Activated T-helper 2 cell treated with anti-CD3 and anti-CD28 coated beads, Interferon-gamma antibody, Interleukin-2, Interleukin-4, amounts not matched to agents 10 μg/mL and 5 μg/mL and 100 μg/mL, durations not matched to agents 14 hours and 24 hours and 36 hours (primary cell): ENCODE measurements at places on chromosomes 13 and 19. TPM values are rescaled to one million over a fixed set of nuclear protein-coding genes. Genes with fewer than 3 reads are reported as not detected.

RUBCNL gene
- total RNA-seq: 0.76 and 1.1 TPM in 2 replicates

APC2 gene
- total RNA-seq: 0.07 and 0.21 TPM in 2 replicates

DNAAF3 gene
- total RNA-seq: 0.23 and 0.27 TPM in 2 replicates

CEACAM19 gene
- total RNA-seq: 1.3 and 1.5 TPM in 2 replicates

FUT3 gene
- total RNA-seq: not detected in 2 replicates

PSG11 gene
- total RNA-seq: not detected in 2 replicates

SMAD9 gene
- total RNA-seq: not detected in 2 replicates

- H3K4me3 ChIP-seq: peak overlapping the region; percentile 86
- peaks cover 50% of the 10 kb centered on the region for H3K36me3 ChIP-seq
- H3K27me3 ChIP-seq: no peaks in the 10 kb centered on the region
- peak overlapping the region; percentile 76 for H3K27ac ChIP-seq
- DNase-seq: peak; percentile 23
Observed at GRCh38 chr19:798415-799075, 1.3 kb downstream of the PTBP1 start.

DNA sequence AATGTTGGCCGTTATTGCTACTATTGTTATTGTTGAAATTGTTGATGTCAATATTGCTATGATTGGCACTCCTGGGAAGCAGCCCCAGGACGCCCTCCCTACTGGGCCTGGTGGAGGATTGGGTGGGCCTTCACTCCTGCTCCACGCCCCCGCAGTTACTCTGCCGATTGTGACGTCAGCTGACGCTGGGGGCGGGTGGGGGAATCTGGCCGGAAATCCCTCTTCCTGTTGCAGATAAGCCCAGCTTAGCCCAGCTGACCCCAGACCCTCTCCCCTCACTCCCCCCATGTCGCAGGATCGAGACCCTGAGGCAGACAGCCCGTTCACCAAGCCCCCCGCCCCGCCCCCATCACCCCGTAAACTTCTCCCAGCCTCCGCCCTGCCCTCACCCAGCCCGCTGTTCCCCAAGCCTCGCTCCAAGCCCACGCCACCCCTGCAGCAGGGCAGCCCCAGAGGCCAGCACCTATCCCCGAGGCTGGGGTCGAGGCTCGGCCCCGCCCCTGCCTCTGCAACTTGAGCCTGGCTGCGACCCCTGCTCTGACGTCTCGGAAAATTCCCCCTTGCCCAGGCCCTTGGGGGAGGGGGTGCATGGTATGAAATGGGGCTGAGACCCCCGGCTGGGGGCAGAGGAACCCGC is at the start of gene ETV2:
ETV2 (plus strand) TSS at position 231 of the 637 bp plus-strand sequence. CDS start 716 bp downstream, outside the sequence.
- no peaks in the 10 kb centered on the region for H3K27me3 ChIP-seq
- H3K36me3 ChIP-seq: peaks cover 18% of the 10 kb centered on the region
- peak within 1 kb of the TSS; percentile 79 for H3K4me3 ChIP-seq
- peaks cover 25% of the 10 kb centered on the region for H3K4me1 ChIP-seq
- H3K27ac ChIP-seq: peak within 1 kb of the TSS; percentile 54
- DNase-seq: peak; percentile 32

DNA sequence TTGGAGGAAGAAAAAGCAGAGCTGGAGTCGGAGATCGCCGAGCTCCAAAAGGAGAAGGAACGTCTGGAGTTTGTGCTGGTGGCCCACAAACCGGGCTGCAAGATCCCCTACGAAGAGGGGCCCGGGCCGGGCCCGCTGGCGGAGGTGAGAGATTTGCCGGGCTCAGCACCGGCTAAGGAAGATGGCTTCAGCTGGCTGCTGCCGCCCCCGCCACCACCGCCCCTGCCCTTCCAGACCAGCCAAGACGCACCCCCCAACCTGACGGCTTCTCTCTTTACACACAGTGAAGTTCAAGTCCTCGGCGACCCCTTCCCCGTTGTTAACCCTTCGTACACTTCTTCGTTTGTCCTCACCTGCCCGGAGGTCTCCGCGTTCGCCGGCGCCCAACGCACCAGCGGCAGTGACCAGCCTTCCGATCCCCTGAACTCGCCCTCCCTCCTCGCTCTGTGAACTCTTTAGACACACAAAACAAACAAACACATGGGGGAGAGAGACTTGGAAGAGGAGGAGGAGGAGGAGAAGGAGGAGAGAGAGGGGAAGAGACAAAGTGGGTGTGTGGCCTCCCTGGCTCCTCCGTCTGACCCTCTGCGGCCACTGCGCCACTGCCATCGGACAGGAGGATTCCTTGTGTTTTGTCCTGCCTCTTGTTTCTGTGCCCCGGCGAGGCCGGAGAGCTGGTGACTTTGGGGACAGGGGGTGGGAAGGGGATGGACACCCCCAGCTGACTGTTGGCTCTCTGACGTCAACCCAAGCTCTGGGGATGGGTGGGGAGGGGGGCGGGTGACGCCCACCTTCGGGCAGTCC is 5.0 kb downstream of the FOSB start:
- DNase-seq: no peak
- peaks cover 46% of the 10 kb centered on the region for H3K27me3 ChIP-seq
- H3K36me3 ChIP-seq: peaks cover 39% of the 10 kb centered on the region
- H3K4me3 ChIP-seq: no peak overlapping the region
- no peak overlapping the region for H3K27ac ChIP-seq

DNA sequence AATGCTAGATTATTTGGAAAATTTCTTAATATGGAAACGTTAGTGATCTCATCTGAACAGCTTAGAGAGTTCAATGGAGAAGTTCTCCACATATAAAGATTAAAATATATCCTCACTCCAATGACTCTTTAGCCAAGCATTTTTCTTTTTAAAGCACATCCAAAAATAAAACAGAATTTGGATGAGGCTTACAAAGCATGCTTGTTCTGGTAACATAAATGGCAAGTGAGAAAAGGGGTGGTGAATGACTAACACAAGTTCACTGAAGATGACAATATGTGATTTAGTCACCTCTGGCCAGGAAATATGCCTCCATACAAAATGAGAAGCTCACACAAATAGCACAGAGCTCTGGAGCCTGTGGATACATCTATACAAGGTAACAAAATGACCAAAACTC is 253.0 kb downstream of the PCDH20 start:
- no peak overlapping the region for H3K4me3 ChIP-seq
- no peak for DNase-seq

DNA sequence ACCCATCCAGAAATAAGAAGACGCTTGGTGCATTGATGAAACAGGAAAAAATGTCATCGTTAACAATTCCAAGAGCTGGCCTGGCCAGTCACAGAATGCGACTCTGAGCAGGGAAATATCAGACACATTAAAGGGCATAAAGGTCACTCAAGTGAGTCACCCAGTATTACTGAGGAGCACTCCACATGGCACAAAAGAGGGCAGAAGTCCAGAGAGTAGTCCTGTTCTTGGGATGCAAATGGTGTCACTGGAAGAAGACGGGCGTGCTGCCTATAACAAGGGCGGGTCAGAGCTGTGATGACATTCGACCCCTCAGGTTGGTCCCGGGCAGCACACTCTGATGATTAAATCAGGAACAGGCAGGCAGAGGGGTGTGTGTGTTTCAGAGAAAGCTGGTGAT is 720.3 kb downstream of the UQCRFS1 start:
- no peak for DNase-seq
- no peak overlapping the region for H3K4me3 ChIP-seq
- H3K36me3 ChIP-seq: no peaks in the 10 kb centered on the region
- no peaks in the 10 kb centered on the region for H3K27me3 ChIP-seq
- H3K27ac ChIP-seq: no peak overlapping the region
- no peaks in the 10 kb centered on the region for H3K4me1 ChIP-seq

DNA sequence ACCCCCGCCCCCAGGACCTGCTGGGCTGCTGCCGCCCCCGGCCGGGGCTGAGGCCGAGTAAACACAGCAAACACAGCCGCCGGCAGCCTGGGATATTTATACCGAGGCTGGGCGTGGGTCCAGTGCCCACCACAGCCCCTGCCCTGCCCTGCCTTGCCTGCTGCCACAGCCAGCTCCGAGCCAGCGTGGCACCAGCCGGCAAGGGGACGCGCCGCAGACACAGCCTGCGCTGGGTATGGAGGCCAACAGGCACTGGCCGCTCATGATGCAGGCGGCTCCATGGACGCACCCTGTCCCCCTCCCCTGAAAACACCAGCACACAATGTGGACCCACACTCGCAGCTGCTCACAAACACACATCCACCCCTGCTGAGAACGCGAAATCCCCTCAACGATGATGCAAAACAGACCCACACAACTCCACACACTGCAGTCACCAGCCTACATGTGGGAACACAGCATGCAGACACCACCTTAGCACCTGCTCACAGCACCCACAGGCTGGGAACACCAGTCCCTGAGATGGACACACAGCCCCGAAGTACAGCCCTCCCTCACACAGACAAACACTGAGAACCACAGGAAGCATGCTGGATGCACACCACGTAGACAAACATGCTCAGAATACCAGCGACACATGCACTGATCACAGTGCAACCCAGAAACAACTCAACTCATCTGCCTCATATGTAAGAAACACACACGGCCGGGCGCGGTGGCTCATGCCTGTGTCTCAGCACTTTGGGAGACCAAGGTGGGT is 16.2 kb downstream of the CCDC97 start:
- H3K27ac ChIP-seq: peak overlapping the region; percentile 94
- DNase-seq: no peak
- H3K36me3 ChIP-seq: peaks cover 62% of the 10 kb centered on the region
- peaks cover 44% of the 10 kb centered on the region for H3K4me1 ChIP-seq
- peak overlapping the region; percentile 58 for H3K4me3 ChIP-seq

DNA sequence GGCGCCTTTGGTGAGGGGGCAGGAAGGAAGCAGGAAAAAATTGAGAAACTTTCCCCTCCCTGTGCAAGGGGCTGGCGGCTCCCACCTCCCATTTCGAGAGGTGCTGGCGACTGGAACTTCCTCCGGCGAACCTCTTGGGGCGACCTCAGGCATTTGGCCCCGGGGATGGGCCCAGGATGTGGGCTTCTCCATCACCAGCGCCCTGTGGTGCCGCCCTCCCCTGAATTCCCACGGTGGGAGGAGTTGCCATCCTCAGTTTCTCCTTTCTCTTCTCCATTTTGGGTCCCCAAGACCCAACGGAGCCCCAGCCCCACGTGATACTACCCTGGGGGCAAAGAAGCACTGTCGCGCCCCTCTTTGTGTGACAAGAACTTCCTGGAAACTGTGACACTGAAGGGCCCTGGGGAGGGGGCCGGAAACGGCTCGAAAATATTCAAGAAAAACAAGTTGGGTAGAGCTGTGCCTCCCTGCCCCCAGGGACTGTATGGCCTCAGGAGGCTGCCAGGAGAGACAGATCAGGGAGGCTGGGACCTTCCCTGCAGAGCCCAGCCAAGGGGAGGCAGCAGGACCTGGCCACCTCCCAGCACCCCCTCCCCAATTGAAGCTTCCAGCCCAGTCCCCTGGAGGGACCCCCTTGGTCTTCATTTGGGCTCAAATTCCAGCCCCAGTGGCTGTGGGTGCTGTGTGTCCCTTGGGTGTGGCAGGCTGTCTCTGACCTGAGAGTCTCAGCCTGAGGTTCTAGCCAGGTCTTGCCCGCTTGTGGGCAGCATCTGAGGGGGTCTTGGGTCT is 16.2 kb upstream of the AP1M2 start:
- H3K4me3 ChIP-seq: peak overlapping the region; percentile 97
- DNase-seq: peak; percentile 81
- H3K27ac ChIP-seq: peak overlapping the region; percentile 100
- H3K4me1 ChIP-seq: peaks cover 16% of the 10 kb centered on the region

DNA sequence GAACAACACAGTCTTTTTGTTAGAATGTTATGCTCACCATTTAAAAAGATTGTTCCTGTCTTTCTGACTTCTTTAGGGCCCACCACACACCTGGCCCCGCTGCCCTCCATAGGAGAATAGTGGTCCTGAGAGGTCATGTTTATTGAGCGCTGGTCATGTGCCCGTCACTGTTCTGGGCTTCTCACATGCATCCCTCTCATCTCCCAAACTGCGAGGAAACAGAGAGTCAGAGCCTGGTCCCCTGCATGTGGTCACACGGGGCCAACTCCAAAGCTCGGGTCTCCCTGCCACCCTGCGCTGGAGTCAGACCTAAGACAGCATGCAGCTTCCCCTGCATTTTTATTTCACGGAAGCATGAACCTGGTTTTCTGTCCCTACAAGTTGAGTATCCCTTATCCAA is 70.4 kb upstream of the GPR183 start:
- no peak overlapping the region for H3K27ac ChIP-seq
- no peaks in the 10 kb centered on the region for H3K27me3 ChIP-seq
- H3K36me3 ChIP-seq: peaks cover 61% of the 10 kb centered on the region

- peaks cover 10% of the 10 kb centered on the region for H3K36me3 ChIP-seq
- DNase-seq: no peak
- H3K27ac ChIP-seq: no peak overlapping the region
- H3K4me3 ChIP-seq: no peak overlapping the region
- peaks cover 7% of the 10 kb centered on the region for H3K4me1 ChIP-seq
Observed at GRCh38 chr19:4197625-4198466, 15.4 kb downstream of the ANKRD24 start.

- H3K4me3 ChIP-seq: no peak overlapping the region
- no peaks in the 10 kb centered on the region for H3K36me3 ChIP-seq
- DNase-seq: no peak
- peaks cover 3% of the 10 kb centered on the region for H3K27me3 ChIP-seq
- H3K27ac ChIP-seq: no peak overlapping the region
Observed at GRCh38 chr13:28333204-28333881, 161.6 kb downstream of the FLT1 start.

GRCh38 chr13:111407381-111408131 is 87.1 kb downstream of the TEX29 start:
- no peaks in the 10 kb centered on the region for H3K36me3 ChIP-seq
- no peak for DNase-seq
- peaks cover 14% of the 10 kb centered on the region for H3K27me3 ChIP-seq
- no peak overlapping the region for H3K4me3 ChIP-seq
- H3K4me1 ChIP-seq: no peaks in the 10 kb centered on the region

- H3K27ac ChIP-seq: no peak overlapping the region
- no peaks in the 10 kb centered on the region for H3K27me3 ChIP-seq
- DNase-seq: no peak
- peaks cover 29% of the 10 kb centered on the region for H3K4me1 ChIP-seq
Observed at GRCh38 chr19:45099467-45100191, 6.7 kb downstream of the PPP1R37 start.

DNA sequence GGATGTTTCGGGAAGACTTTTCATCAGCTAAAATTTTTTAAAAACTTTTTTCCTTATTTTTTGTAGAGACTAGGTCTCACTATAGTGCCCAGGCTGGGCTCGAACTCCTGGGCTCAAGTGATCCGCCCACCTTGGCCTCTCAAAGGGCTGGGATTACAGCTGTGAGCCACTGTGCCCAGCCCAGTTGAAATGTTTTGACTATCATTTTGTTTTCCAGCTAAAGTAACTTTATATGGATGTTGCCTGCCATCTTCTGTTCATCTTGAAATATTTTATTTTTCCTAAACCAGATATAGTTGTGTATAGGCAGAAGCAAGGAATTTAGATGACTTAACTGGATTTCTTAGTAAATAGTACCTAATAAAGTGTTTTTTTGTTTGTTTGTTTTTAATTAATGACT is 7.0 kb downstream of the CAB39L start:
- H3K4me3 ChIP-seq: no peak overlapping the region
- peaks cover 13% of the 10 kb centered on the region for H3K27me3 ChIP-seq
- H3K4me1 ChIP-seq: peaks cover 8% of the 10 kb centered on the region
- no peak overlapping the region for H3K27ac ChIP-seq
